ENCODE measurements at places on chromosomes 6 and 20.
A peak's percentile ranks its signal among the peaks of the same experiment; 100 is the strongest.

GRCh38 chr6:47917811-47918210 is 136.0 kb downstream of the OPN5 start:
- no peak for DNase-seq

GRCh38 chr6:169897601-169898358 is 146.4 kb downstream of the ERMARD start:
- no peak for DNase-seq

GRCh38 chr6:35496841-35497570 is at the start of gene TEAD3:
TSS of gene TEAD3 (minus strand) at chr6:35497079.
- peak; percentile 83 for DNase-seq

- peak; percentile 55 for DNase-seq
Observed at GRCh38 chr6:158649289-158650143, at the start of gene SYTL3. TSS of gene SYTL3 (plus strand) at chr6:158650054. CDS start at chr6:158663269, 13,215 bp downstream.

DNA sequence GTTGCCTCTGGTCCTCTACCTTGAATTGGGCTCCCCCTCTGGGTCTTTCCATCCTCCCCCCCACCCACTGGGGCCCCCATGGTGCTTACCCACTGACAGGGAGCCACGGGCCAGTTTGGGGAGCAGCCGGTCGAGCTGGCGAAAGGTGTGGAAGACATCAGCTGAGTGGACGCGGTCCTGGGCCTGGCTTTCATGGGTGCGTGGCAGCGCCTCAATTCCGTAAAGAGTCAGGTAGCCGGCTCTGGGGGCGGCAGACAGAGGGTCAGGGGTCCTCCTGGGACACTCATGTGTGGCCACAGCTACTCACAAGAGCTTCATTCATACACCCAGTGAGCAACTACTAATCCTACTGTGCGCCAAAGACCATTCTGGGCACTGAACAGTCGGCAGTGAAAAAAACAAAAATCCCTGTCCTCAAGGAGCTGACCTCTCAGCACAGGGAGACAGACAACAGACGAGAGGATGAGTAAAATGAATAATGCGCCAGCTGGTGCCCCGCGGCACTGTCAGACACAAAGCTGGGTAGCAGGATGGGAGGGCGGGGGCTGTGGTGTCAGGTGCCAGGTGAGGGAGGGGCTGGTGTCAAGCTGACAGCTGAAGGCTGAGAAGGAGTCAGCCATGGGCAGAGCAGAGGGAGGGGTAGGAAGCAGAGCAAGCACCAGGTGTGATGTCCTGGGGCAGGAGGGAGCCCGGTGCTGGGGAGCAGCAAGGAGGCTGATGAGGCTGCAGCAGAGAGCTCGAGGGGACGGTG is 28.3 kb downstream of the PTGIS start:
- no peak for DNase-seq

All from mucosa of descending colon (tissue), 3 donors.